ENCODE measurements at places on chromosomes 13 and 19.

- no peak for DNase-seq
Observed at GRCh38 chr19:16371540-16371986, 46.9 kb downstream of the KLF2 start.

- no peak for DNase-seq
Observed at GRCh38 chr19:38057959-38058690, 151.1 kb downstream of the SIPA1L3 start.

- DNase-seq = no peak
Observed at GRCh38 chr13:26007261-26008125, 44.3 kb downstream of the SHISA2 start.

DNA sequence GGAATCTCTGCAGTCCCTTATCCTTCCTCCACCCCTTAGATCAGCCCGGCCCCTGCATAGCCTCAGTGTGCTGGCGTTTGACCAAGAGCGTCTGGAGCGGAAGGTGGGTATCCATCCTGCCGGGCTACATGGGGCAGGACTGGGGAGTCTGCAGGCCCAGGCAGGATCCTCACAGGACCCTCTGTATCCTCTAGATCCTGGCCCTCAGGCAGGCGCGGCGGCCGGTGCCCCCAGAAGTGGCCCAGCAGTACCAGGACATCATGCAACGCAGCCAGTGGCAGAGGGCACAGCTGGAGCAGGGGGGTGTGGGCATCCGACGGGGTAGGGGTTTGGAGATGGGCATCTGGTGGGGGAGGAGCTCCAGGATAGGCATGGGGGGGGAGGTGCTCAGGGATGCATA lies 8.9 kb downstream of the PODNL1 start:
- DNase-seq = no peak

DNA sequence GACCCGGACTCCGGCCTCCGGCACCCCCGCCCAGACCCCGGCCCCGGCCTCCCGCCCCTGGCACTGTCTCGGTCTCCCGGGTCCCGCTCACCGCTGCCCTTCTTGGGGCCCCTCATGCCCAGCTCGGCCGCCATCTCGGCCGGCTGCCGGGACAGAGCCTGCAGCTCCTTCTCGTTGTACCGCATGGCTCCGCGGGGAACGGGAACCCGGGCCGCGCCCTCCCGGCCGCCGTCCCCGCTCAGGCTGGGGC lies 140 bp downstream of the PLEKHJ1 start:
- no peak for DNase-seq
